ENCODE measurements at places on chromosomes 6 and 20.

- no peak for DNase-seq
Measured at GRCh38 chr20:18567739-18568091, 483 bp downstream of the SMIM26 start.

- DNase-seq = no peak
Measured at GRCh38 chr6:88459189-88459588, 293.0 kb upstream of the CNR1 start.

DNA sequence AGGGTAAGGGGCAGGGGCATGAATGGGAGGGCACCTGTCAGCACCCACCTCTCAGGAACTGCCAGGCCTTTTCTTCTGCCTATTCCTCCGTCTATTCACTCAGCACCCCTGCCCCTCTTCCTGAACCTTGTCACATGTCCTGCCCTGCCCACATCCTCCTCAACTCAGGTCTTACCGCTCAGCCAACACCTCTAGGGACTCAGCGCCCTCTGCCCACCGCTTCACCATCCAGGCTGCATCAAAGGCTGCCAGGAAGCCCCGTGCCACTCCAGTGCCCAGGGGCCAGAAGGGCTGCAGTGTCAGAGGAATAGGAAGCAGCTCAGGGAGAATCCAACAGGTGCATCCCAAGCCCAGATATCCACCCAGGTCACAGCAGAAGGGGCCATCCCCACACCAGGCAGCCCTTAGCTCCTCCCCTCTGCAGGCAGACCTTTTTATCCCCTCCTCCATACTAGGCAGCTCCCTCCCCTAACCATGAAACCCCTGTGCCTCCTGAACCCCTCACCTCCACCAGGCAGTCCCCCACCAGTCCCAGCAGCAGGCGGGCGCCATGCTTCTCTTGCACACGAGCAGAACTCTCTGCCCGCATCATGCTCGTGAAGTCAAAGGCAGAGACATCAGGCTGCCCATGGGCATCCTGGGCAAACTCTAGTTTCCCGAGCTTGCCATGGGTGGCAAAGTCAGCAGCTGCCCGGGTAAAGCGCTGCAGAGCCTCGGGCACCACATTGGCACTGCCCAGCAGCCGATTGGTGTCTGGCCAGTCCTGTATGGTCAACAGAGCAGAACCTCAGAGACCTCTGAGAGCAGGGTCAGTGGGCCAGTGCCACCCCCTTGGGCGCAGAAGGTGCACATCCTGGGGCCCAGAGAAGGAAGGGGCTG, 5.5 kb downstream of the MICAL1 start:
- DNase-seq = no peak

- DNase-seq = peak; percentile 66
Measured at GRCh38 chr6:106510090-106510970, 119.0 kb downstream of the RTN4IP1 start.

DNA sequence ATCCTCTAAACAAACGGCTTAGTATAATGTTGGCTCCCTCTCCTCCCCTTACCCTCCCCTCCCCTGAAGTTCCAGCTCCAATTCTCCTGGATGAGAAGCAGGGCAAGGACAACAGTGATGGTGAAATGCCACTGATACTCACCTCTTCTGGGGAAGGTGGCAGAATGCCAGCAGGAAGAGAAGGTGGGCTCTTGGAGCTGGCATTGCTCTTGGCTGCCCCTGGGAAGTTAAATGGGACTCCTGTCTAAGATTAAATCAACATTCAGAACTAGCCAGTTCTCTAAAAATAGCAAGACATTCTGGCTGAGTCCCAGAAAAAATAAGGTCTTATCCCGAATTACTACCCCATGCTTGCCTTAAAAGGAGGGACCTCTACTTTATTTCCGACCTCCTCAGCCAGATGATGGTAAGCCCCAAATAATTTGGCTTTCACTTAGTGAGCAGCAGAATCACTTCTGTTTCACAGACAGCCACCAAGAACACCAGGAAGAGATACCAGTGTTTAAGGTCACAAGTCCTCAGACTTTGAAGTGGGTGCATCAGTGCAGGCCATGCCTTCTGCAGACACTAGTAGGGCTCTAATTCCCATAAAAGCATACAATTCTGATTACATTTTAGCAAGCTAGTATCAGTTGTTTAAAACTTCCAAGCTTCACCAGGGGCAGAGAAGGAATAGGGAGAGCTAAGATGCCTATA, 46.0 kb upstream of the IL17A start:
- DNase-seq = no peak

GRCh38 chr6:131013495-131013894, 49.5 kb downstream of the EPB41L2 start:
- no peak for DNase-seq

GRCh38 chr6:141451511-141452353, 681.0 kb upstream of the GJE1 start:
- DNase-seq = no peak

DNA sequence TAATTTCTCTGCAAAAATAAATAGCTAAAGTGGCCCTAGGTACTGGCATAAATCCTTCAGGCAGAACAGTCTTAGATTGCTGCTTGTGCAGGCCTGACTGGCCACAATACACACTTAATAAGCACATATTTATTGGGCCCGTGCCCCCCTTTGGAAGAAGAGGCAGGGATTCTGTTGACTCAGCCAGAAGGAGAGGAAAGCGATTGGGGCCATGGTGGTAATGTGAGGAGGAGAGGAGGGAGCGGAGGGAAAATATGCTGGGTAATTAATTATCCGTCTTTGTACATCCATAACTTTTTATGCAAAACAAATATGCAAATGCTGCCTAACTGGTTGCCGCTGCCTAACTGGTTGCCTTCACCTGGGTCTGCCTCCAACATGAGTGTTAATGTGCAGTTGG, 36.2 kb downstream of the CD40 start:
- DNase-seq = no peak

DNA sequence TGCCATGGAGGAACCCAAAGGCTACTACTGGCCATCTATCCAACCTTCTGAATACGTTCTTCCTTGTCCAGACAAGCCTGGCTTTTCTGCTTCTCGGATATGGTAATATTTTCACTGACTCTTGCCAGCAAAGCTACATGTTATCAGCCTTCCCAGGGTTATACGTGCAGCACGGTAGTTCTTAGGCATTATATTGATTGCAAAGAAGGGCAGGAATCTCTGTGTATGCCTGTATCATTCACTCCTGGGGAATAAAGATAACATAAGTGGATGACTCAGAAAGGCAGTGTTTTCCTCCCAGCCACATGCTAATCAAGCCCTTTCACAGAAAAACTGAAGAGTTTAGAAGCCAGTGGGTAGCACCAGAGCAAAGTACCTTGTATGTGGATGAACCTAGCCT, 98.7 kb downstream of the ADGRG6 start:
- DNase-seq = no peak

DNA sequence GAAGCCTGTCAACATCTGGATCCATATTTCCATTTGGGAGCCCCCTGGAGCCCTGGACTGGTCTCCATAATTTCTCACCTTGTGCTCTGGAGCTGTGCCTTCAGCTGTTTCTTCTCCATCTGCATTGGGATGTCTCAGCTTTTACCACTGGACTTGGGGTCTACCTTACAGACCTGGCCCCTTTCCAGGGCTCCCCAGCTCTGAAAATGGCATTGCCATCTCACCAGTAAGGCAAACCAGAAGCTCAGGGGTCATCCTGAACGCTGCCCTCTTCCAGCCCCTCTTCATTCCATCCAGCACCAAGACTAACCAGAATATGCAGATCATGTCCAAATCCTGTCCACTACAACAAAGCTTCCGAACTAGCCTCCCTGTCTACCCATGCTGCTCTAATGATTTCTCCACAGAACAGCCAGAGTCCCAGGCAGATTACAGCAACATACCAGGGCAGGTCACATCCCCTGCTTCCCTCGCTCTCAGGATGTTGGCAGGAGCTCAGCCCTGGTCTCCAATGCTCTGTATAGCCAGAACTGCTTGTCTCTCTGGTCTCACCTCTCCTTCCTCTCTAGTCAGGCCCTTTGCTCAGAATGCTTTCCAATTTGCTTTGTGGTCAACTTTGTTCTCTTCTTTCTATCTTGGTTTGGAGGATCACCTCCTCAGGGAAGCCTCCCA, 17.7 kb upstream of the NNAT start:
- no peak for DNase-seq

- DNase-seq = no peak
Measured at GRCh38 chr20:33645396-33645795, 16.7 kb upstream of the C20orf144 start.

- DNase-seq = no peak
Measured at GRCh38 chr20:48336597-48336996, 491.2 kb downstream of the PREX1 start.

- no peak for DNase-seq
Measured at GRCh38 chr6:124131779-124132178, 328.1 kb downstream of the NKAIN2 start.

DNA sequence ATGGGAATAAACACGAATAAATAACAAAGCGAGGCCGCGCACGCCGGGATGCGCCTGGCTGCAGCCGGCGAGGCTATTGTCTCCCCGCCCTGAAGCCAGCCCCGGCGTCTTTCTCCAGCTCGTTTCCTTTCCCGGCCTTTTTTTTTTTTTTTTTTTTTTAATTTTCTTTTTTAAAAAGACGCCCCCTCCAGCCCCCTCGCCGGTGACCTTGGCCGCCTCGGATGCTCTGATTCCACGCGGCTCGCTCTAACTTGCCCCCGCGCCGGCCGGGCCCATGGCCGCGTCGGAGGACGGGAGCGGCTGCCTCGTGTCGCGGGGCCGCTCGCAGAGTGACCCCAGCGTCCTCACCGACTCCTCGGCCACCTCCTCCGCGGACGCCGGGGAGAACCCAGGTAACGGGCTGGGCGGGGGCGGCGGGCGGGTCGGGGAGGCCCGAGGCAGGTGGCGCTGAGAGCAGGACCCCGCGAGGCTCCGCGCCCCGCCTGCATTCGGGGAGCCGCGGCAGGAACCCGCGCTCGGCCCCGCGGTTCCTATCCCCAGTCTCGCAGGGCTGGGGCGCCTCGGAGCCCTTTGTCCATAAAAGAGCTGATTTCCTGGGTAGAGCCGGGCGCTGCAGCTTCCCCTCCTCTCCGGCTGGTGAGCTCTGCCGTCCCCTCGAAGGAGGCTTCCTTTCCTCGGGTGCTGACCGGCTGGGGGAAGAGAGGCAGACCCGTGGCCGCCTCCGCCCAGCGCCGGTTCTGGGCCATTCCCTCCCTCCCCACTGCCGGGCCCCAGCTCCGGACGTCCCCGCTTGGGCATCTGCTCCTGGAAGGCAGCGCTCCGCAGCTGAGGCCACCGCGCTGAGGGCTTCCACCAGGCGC, 631 bp downstream of the PHACTR3 start:
- DNase-seq = no peak

GRCh38 chr6:70706491-70707123, 38.9 kb downstream of the SMAP1 start:
- peak; percentile 29 for DNase-seq

- no peak for DNase-seq
Measured at GRCh38 chr6:24910961-24911725, 24.6 kb downstream of the RIPOR2 start.

- no peak for DNase-seq
Measured at GRCh38 chr6:1736346-1737105, 126.8 kb downstream of the FOXC1 start.

GRCh38 chr6:70107852-70108629, 194.8 kb downstream of the COL9A1 start:
- no peak for DNase-seq

DNA sequence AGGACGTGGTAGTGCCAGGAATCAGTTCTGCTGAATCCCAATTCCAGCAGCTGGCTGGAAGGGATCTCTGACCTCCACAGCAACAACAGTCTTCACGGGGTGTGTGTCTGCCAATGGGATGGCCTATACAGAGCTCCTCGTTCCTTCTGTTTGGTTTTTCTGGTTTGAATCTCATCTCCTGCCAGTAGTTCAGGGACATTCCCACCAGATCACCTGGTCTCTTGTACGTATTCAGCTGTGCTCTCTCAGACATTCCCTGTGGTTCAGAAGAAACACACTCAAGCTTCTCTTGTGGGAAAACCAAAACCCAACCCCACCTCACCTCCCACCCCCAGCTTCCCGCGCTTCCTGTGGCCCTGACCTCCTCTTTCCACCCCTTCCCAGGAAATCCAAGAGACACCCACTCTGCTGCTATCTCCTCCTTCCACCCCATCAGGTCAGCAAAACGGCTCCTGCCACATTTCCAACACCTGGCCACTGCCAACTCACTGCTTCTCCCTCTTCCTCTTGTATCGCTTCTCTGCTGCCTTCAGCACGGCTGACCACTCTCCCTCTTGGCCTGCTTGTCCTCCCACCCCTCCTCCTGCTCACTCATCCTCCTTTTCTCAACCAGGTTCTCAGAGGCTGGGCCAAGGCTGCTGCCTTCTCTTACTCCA, 63.3 kb upstream of the PTGIS start:
- DNase-seq = no peak

DNA sequence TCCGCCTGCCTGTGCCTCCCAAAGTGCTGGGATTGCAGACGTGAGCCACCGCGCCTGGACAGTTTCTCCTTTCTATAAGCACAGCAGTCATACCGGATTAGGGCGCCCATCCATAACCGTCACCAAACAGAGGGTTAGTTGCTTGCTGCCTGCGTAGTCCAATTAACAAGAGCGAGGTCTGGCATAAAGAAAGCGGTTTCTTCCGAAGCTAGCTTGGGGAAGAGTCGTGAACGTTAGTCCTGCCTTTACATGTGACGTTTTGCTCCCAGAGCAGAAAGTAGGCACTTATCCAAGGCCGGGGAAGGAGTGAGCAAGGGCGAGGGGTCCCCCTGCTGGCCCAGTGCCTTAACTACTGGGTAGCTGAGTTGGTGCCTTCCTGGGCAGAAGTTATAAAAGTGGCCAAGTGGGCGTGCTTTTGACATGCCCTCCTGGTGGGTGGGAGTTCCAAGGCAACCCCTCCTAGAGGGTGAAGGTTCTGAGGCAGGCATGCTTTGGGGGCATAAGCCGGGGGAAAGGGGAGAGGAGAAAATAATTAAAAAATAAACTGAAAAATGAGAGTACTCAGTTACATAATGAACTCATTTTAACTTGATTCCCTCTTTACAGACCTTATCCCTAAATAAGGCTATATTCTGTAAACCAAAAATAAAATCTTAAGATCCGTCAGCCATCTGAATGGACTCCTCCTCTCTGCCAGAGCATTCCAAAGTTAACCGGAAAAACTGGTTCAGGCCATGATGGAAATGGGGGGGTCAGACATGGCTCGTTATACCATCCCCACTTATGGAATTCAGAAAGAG, 88.0 kb downstream of the FAM217A start:
- DNase-seq = peak; percentile 73

GRCh38 chr20:31550099-31550498, 35.9 kb downstream of the HM13 start:
- no peak for DNase-seq

- no peak for DNase-seq
Measured at GRCh38 chr20:63454731-63455567, 17.5 kb downstream of the KCNQ2 start.

GRCh38 chr6:43856005-43856765, 86.2 kb downstream of the VEGFA start:
- peak; percentile 63 for DNase-seq

DNA sequence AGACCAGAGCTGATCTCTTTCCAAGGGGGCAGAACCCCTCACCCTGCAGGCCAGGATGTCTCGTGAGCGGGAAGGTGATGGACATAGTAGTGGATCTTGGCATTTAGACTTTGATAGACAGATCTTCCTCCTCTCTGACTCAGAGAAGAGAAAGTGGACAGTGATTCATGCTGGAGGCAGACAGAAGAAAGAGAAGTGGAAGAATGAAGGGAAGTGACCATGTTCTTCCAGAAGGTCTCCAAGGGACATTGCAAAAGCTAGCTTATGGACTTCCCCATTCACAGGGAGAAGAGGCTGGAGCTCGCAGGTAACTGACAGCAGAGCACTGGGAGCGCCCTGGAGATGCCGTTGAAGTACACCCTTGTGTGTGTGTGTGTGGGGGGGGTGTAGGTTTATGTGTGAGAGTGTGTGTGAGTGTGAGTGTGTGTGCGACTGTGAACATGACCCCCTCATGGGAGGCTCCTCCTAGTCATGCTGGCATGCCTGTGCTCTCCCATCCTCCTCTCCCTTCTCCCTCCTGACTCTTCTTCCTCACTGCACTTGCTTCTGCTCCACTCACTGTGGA, 8.0 kb upstream of the RAET1L start:
- peak; percentile 50 for DNase-seq
